WTC11 (cell line): ENCODE measurements at places on chromosomes 2 and 18.

- DNase-seq: no peak
Observed at GRCh38 chr2:120749506-120750431, 14.1 kb downstream of the GLI2 start.

DNA sequence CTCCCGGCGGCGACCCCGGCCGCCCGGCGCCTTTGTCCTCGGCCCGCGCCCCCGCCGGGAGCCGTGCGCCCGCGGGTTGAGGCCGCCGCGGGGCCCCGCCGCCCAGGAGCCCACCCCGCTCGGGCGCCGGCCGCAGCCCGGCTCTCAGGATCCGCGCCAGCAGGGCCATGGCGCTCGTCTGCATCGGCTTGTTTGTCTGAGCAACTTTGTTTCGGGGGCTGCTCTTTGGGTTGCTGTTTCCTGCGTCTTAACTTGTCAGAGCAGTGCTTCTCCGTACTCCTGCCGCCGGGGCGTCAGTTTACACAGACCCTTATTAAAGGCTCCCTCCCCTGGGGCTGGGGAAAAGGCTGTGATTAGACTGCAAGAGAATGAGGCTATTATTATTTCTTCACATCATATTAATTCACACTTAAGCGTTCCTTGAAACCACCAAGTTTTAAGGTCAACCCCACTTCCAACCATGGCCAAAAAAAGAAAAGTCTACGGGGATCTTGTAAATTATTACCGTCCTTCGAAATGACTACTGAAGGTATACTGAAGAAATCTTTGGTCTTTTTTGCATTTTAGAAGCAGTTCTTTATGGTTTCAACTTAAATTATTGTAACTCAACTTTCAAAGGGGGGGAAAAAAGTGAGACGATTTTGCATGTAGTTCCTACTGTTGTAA lies at the start of gene CYP27C1:
CYP27C1 (minus strand) TSS at position 198 of the 666 bp plus-strand sequence; CDS start at position 169, 29 bp downstream.
- DNase-seq: peak; percentile 45

GRCh38 chr18:31657823-31658669 lies 26.3 kb downstream of the B4GALT6 start:
- DNase-seq: no peak

DNA sequence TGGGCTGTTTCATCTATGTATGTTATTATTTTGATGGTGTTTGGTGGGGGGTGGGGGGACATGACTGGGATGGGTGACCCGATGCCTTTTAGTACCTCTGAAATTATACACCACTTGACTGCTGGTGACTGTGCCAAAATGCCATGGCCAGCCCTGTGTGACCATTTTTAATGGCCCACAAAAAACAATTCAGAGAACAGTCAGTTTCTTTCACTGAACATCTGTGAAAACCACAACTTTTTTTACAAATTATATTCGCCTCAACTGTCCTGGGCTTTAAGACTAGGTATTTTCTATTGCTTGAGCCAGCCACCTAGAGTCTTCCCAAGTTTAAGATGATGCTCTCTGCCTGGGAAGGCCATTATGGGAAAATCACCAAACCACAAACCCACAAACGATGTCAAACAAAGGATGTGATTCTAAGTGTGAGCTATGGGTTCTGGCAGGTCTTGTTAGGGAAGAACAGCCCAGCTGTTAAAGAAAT lies 33.9 kb downstream of the FN1 start:
- no peak for DNase-seq

GRCh38 chr2:28342081-28342967 lies 50.3 kb upstream of the FOSL2 start:
- DNase-seq: no peak

DNA sequence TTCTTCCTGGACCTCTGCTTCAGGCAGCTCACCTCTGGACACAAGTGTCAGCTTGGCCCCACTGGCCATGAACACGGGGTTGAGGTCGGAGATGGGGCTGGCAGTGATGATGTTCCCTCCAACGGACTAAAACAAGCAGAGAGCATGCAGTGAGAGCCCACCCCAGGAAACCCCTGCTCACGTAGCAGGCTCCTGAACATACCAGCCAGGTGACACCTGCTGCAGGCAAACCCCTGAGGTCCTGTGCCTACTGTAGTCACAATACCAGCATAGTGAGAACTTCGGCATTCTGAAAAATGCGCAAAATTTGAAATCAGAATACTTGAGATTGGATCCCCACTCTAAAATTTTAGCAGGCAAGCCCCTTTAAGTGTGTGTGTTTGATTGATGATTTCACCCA lies 32.9 kb downstream of the XDH start:
- DNase-seq: no peak

GRCh38 chr2:112074506-112074905 lies 19.4 kb downstream of the TMEM87B start:
- no peak for DNase-seq

DNA sequence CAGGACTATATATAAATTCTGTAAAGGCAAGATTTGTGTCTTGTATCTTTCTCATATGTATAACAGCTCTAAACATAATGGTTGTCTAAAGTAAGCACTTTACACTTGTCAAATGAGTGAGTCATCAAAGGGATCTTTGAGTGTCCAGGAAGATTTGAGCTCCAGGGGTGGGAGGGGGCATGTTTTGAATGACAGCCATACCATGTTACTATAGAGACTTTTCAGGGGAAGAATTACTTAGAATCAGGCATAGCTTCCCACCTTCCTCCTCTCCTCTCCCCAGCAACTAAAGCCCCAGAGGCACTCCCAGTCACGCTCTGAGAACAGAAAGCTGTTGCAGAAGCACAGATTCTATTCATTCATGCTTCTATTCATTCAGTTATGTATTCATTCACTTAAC lies 65.8 kb upstream of the ALK start:
- no peak for DNase-seq

DNA sequence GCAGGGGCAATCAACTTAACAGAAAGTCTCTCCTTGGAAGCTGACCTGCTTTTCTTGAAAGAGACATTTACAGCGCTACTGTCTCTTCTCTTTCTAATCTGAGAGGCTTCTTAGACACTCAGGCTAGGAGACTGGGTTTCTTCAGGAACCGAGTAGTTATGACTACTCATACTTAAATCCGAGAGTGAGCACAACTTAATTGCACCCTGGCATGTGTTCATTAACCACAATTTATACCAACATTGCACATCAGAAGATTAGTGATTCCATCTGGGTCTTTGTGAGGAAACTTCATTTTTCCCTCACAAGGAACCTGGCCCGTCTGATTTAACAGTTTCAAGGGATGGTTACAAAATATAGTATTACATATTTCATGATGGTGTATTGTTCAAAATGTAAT lies 176.9 kb downstream of the UBE2E3 start:
- DNase-seq: no peak

DNA sequence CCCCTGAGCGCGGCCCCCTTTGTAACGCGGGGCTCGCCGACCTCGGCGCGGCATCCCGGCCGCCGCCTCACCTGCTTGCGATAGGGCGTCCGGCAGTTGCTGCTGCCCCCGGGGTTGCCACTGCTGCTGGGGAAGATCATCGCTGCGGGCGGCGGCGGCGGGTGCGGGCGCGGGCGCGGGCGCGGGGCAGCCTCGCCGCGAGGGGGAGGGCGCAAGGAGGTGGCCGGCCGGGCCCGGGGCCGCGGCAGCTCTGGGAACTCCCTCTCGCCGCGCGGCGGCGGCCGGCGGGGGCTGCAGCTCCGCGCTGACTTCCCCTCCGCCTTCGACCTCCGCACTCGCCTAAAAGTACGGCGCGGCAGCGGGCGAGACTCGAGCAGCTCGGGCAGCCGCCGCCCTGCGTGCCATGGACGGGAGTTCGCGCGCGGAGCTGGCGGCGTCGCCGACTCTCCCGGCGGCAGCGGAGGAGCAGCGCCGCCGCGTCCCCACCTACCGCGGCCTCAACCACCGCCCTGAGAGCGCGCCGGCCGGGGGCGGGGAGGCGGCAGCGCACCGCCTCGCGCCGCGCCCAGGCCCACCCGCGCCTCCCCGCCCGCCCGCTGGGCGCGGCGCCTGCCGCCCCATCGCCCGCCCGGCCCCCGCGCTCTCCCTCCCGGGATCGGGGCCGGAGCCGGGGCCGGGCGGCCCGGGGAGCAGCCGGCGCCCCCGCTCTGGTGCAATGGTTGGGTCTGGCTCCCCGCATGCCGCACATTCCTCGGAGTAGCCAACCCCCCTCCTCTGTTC lies 86.0 kb downstream of the RBMS1 start:
- DNase-seq: peak; percentile 68

DNA sequence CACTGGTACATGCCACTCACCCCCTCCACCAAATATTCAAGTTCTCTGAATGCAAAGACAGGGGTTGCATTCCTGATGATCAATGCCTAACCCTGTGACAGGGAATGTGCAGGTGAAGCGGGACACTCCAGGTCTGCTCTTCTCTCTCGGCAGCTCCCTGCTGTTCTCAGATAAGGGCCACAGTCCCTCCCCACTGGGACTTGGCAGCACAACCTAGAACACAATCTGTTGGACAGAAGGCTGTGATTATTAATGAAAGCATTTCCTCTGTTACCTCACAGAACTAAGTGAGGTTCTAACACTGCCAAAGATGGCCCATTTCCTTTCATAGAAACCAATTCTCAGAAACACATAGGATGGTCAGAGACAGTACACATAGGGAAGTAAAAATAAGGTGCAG lies 42.7 kb downstream of the VSNL1 start:
- no peak for DNase-seq

GRCh38 chr2:202152104-202152715 lies 79.2 kb downstream of the KIAA2012 start:
- no peak for DNase-seq

DNA sequence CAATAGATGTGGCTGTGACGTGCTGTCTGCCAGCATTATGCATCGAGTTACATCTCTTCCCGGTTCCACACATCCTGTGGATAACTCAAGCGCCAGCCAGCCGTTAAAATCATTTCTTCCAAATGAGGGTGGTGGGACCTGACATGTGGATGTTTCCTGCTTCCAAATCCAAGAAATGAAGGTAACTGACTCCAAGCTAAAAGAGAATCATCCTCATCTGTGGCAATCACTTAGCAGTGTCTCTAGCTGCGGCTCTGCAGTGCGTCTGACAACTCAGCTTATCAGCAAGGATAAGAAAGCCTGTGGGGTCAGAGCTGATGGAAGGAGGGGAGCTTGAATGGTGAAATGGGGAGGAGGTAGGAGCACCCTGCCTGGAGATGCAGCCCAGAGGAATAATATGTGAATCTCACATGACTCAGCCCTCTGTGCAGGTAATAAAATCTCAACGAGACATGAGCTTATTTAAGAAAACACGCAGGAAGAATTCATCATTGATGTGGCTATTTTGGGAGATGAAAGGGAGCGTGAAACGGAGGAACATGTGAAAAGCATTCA lies 382.2 kb upstream of the TRIB2 start:
- no peak for DNase-seq

DNA sequence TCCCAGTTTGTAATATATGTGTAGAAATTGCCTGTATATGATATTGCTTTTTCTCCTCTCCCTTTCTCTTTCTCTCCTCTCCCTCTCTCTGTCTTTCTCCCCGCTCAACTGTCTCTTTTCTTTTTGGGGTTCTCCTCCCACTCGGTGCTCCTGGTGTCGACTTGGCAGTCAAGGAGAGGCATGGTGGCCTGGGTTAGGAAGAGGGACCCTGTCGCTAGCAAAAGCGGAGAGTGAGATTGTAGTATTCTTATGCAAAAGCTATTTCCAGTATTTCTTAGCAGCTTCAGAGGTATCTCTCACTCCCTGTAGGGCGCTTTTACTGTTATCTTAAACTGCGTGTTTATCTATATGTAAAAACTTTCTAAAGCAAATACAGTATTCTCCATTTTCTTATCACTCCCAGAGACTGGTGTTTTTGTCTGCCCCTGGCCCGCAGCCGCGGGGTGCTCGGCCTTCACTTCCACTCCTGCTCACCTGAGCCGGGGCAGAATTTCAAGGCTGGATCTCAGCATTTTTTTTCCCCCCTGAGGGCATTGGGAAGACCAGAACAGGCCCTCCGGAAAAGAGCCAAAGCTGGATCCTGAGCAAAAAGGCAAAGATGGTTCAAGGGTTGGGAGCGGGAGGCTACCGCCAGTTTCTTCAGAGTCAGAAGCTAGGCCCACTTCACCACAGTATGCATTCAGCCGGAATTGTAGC lies 4.3 kb downstream of the SIX3 start:
- DNase-seq: no peak

- DNase-seq: no peak
Observed at GRCh38 chr2:189541591-189541990, 39.0 kb downstream of the SLC40A1 start.

DNA sequence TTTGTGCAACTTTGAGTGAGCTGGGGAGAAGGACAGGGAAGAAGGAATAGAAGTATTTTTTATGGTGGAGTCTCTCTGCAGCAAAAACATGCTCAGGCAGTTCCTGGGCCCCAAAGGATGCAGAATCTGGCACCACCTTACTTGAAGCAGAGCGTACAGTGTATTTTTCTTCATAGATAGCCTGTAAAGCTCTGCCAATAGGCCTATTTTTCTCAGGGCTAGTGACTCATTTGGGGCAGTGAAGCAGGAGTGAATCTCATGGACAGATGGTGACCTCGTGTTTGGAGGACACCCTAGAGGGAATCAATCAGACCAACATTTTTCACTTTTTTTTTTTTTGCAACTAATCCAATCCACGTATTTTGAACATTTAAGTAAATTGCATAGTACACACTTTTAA lies 268.1 kb upstream of the CXCR4 start:
- DNase-seq: no peak
